Activated T-cell treated with anti-CD3 and anti-CD28 coated beads for 4 hours (primary cell): ENCODE measurements at places on chromosomes 4 and X.
A peak's percentile ranks its signal among the peaks of the same experiment; 100 is the strongest.

GRCh38 chrX:14729058-14729457 is 143.8 kb downstream of the FANCB start:
- DNase-seq, result no peak

GRCh38 chrX:24466025-24466424 is 939 bp downstream of the PDK3 start:
- DNase-seq, result no peak

- no peak for DNase-seq
Measured at GRCh38 chr4:148061795-148062194, 329.9 kb downstream of the ARHGAP10 start.

DNA sequence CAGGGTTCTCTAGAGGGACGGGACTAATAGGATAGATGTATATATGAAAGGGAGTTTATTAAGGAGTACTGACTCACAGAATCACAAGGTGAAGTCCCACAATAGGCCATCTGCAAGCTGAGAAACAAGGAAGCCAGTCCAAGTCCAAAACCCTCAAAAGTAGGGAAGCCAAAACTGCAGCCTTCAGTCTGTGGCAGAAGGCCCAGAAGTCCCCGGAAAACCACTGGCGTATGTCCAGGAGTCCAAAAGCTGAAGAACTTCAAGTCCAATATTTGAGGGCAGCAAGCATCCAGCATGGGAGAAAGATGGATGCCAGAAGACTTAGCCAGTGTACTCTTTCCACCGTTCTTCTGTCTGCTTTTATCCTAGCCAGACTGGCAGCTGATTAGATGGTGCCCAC is 227.2 kb downstream of the KCTD8 start:
- DNase-seq, result no peak

GRCh38 chrX:41142130-41142910 is 57.1 kb downstream of the USP9X start:
- no peak for DNase-seq

DNA sequence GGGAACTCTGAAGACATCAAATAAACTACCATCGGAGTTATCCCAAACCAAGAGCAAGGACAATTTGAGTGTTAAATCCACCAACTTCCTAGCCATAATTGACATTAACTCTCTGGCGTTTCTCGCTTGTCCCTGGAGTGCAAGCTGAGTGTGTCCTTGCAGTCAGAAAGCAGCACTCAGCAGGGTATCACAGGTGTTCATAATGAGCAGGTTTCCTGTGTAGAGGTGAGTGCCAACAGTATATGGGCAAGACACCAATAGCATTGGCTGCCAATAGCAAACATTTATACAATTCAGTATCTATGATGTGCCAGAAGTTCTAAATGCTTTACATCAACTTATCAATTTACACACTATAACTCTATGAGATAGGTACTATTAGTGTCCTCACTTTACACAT is 11.2 kb downstream of the BLTP1 start:
- no peak for DNase-seq

- DNase-seq, result no peak
Measured at GRCh38 chr4:8939840-8940742, 68.5 kb upstream of the HMX1 start.

DNA sequence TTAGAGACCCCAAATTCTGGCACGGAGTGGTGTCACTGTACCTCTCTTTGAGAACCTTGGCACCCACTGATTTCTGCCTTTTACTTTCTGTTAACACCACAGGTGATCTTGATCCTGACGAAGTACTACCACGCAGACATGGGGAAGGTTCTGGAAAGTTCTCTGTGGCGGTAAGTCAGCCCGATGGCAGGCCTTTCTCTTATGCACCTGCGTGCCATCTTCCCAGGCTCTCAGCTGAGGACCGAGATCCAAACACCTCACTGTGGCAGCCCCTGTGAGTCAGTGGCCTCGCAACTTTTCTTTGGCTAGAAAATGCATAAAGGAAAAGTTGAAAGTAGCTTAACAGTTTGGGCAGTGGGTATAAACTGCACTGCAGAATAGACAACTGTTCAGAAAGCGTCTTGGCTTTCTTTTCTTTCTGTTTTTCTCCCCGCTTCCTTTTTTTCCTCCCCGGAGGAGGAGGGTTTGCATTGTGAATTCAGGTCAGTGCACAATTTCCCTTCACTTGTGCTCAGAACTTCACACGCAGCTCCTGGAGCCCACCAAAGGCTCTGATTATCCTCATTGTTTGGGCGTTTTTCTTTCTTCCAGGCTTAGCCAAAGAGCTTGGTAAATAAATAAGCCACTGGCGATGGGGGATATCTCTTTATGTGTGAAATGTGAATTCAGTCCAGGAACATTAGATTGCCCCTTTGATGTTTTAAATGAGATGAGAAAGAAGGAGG is 38.4 kb downstream of the PSAPL1 start:
- DNase-seq, result no peak

- no peak for DNase-seq
Measured at GRCh38 chrX:150088766-150089518, 150.7 kb upstream of the EOLA2 start.

- no peak for DNase-seq
Measured at GRCh38 chr4:18394656-18395055, 373.1 kb upstream of the LCORL start.

GRCh38 chrX:68748030-68748429 is 80.8 kb upstream of the EFNB1 start:
- DNase-seq, result no peak

- DNase-seq, result no peak
Measured at GRCh38 chrX:148298737-148299136, 201.7 kb upstream of the AFF2 start.

DNA sequence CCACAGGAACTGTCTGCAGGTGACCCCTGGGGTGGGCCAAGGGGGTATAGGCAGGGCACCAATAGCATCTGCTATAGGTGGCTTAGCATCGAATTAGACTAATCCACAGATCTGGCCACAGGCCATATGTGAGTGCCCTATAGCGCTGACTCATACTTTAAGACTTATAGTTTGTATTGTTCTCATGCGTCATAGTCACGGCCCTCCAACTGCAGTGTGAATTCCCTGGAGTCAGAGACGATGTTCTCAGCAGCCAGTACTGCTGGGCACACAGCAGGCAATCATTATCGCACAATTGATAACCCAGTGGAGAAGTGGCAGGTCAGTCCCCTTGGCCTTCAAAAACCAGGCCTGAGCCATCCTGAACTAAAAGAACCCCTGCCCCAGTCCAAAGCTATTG is 58.1 kb downstream of the ADGRG2 start:
- DNase-seq, result no peak

GRCh38 chr4:26573389-26573794 is 10.5 kb upstream of the TBC1D19 start:
- DNase-seq, result no peak

- no peak for DNase-seq
Measured at GRCh38 chr4:54092405-54093323, 7.3 kb upstream of the GSX2 start.

- DNase-seq, result no peak
Measured at GRCh38 chr4:27973056-27973455, 1112.4 kb downstream of the STIM2 start.

DNA sequence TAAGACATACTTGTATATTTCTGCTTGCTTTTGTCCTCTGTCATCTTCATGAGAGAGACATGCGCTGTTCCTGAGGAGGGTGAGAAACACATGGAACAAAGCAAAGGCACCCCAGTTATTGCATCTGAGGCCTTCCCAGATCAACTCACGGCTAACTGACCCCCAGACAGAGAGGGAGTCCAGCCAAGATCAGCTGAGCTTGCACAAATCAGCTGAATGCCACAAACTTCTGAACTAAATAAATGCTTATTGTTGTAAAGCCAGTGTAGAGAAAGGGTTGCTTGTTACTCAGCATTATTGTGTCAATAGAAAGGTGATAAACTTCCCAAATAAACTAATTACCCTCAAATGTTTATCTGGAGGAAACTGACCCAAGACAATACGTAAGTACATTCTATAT is 163.8 kb downstream of the BTC start:
- no peak for DNase-seq

DNA sequence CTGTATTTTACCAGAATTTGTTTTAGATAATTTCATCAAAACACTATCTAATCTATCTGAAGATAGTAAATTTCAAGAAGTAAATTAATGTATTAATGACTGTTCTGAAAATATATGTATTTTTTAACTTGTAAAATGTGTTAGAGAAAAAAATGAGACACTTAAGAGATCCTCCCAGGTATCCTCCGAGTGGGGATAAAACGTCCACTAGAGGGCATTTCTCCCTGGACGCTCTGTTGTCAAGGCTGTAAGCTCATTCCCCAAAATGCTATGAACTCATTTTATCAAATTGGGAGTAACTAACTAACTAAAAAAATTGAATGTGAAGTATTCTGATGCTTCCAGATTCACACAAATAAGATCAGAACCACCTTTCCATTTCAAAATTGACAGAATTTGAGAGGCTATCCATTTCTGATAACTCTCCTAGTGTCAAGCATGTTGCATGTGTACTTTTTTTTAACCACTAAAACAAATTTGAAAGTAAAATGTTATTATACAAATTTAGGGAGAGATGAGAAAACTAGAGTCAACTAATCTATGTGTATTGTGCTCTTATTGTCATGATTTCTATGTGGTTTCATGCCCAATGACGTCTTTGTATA is 337.3 kb upstream of the HS3ST1 start:
- DNase-seq, result no peak

DNA sequence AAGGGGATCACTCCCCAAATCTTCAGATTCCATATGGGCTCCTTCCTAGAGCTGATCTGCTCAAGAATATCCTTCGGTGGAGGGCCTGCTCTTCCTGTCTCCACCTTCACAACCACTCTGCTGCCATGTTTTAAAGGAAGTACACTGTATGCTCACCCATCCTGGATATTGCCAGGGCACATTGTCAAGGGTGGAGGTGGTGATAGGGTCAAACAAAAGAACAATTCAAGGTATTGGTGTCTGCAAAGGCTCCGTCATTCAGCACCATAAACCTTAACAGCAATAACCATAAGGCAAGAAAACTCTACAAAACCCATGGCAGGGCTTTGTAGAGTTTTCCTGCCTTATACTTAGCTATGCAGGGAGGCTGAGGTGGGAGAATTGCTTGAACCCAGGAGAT is 18.9 kb downstream of the NAAA start:
- DNase-seq, result no peak

DNA sequence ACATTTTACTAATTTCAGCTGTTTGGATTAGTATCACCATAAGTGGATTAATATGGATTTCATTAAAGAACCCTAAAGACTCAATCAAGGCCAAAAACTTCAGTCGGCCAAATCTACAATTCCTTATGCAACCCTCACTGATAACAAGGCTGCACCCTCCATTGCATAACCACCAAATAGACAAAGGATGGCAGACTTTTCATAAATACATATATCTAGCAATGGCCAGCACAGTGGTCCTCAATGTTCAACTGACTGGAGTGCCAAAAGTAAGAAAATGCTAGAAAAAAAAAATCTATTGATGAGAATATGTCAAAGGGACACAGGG is 46.6 kb downstream of the MID1IP1 start:
- no peak for DNase-seq

GRCh38 chr4:7795983-7796382 is 143.7 kb downstream of the AFAP1 start:
- DNase-seq, result no peak

GRCh38 chrX:99172958-99173357 is 1237.1 kb downstream of the PCDH19 start:
- DNase-seq, result no peak

GRCh38 chrX:43949669-43950068 is 23.5 kb downstream of the NDP start:
- DNase-seq, result peak; percentile 0

GRCh38 chr4:73499996-73500765 is 18.6 kb downstream of the AFM start:
- no peak for DNase-seq

DNA sequence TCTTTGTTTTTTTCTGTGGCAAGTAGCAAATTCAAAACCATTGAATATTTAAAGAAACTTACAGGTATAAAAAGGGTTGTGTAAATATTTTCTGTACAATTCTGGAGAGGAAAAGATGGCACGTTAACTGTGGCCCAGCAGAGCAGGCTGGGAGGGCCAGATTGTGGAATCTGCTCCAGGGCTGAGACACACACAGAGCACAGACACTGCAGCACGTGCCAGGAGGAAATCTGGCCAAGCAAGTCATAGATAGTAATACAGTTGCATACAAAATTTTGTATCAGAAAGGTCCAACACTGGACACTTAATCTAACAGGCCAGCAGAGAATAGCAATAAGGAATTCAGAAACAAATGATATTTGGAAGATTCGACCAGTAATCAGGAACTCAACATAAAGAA is 763.7 kb downstream of the PDHA2 start:
- no peak for DNase-seq

GRCh38 chrX:100864657-100865391 is 9.3 kb downstream of the NOX1 start:
- DNase-seq, result no peak

DNA sequence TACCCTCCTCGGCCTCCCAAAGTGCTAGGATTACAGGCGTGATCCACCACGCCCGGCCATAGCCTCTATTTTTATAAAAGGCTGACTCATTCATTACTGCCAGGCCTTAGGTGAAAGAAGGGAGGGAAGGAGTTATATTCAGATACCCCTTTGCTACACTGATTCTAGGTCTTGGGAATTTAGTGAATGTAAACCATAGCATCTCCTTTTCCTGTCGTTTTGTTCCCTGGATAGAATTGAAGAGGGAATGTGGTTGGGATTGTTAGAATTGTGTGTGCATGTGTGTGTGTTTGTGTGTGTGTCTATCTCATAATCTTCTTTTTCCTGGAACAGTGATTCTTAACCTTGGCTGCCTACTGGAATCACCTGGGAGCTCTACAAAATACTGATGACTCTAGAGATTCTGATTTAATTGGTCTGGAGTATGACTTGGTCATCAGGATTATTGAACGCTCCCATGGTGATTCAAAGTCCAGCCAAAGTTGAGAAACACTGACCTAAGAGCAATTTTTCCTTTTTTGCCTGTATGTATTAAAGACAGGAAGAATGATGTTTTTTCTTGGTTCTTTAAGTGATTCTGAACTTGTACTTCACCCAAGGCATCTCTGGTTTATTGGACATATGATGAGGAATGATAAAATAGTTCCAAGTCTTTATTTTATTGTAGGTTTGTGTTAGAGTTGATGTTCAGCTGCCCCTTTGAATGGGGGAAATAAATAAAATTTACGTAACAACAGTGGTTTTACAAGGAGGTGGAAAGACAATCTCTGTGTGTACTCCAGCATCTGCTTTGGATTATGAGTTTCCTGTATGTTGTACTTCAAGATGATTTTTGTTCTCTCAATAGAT is 37.0 kb downstream of the NAP1L5 start:
- DNase-seq, result no peak

GRCh38 chr4:15953625-15954024 is 9.3 kb downstream of the FGFBP2 start:
- no peak for DNase-seq

GRCh38 chr4:159425737-159426305 is 322.9 kb downstream of the RAPGEF2 start:
- DNase-seq, result no peak

GRCh38 chr4:62881901-62882300 is 1527.3 kb downstream of the TECRL start:
- no peak for DNase-seq

DNA sequence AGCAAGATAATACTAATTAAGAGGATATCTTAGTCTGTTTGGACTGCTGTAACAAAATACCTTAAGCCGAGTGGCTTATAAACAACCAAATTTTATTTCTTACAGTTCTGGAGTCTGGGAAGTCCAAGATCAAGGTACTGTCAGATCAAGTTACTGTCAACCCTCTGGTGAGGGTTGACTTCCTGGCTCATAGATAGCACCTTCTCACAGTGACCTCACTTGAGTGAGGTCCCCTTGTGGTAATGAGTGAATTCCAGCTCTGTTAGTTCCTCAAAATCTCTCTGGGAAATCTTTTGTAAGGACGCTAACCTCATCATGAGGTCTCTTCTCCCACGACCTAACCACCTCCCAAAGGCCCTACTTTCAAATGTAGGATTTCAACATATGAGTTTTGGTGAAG is 36.9 kb upstream of the ADGRA3 start:
- DNase-seq, result no peak
